ENCODE measurements at places on chromosomes 2 and 18.

- DNase-seq = no peak
These were observed 62.3 kb upstream of the ACSL3 start for GRCh38 chr2:222798528-222798927.

- DNase-seq = no peak
These were observed 155.6 kb downstream of the QPCT start for GRCh38 chr2:37500031-37500430.

- peak; percentile 36 for DNase-seq
These were observed 127.6 kb upstream of the SPOPL start for GRCh38 chr2:138373993-138374408.

- DNase-seq = no peak
These were observed 16.2 kb downstream of the ATG16L1 start for GRCh38 chr2:233267516-233268245.

DNA sequence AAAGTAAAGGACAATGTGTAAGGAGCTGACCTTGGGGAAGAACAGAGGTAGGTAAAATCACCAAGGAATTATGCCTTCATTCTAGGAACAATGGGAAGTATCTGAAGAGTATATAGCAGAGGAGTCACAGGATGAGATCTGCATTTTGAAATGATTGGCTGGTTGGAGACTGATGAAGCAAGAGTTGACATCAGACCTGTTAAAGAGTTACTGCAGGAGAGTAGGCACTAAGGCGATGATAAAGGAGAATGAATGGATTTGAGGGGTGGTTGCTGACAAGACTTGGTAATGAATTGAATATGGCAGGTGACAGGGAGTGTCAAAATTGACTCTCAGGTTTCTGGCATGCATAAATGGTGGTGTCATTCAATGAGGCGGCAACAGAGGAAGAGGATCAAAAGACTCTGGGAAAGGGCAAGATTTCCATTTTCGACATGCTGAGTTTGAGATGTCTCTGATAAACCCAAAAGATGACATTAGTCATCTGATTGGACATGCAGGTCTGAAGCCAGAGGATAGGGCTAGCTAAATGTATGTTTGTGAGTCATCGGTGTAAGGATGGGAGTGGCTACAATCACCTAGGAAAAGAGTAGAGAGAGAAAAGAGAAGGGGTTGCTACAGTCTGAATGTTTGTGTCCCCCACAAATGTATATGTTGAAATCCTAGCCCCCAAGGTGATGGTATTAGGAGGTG lies 236.5 kb downstream of the DYM start:
- DNase-seq = no peak

DNA sequence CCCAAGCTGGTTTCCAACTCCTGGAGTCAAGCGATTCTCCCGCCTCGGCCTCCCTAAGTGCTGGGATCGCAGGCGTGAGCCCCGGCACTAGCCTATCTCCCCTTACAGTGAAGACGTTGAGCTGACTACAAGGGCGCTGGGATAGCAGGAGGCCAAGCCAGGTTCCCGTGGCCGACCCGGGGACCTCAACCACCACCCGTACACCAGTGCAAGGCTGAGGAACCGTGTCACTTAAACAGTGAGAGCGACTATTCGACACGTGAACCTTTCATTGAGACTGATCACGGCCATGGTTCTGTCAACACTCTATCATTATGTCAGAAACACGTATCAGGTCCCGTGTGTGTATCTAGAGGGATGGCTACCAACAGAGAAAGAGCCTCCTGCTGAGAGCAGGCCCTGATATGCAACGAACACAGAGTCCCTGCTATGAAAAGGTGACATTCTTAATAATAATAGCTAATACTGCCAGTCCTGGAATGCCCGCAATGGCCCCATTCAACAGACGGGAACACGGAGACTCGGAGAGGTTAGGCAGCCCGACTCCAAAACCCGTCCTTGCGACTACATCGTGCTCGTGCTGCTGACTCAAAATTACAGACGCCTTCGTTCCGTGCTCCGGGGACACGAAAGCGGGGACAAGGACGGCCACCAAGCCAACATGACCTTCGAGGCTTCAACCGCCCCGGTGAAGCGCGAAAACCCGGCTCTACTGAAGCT lies 833 bp downstream of the AFG3L2 start:
- DNase-seq = peak; percentile 50

GRCh38 chr2:127011796-127012195 lies 95.2 kb downstream of the BIN1 start:
- no peak for DNase-seq
